Activated gamma-delta T cell treated with anti-CD3 and anti-CD28 coated beads, Interleukin-2, amount 50 U/mL, for 16 hours (primary cell): ENCODE measurements at places on chromosomes 12 and 14.

- no peak for DNase-seq
Observed at GRCh38 chr12:23540572-23540971, 408.9 kb downstream of the SOX5 start.

- DNase-seq: no peak
Observed at GRCh38 chr12:22083167-22083566, 37.1 kb downstream of the CMAS start.

GRCh38 chr14:55600784-55601561 is 21.0 kb downstream of the KTN1 start:
- no peak for DNase-seq

DNA sequence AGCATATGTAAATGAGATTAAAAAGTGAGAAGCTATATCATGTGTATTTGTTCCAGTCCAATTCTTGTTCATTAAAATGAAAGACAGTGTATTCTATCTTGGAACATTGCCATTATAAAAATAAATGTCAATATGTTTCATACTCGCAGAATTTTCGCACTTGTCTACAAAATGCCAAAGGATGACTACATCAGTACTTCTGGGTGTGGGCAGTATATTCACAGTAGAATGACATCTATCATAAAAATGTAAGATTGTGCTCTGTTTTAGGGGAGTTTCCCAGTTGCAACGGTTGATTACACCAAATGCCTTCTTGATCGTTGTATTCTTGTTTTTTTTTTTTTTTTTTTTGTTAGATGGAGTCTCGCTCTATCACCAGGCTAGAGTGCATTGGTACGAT is 292.3 kb upstream of the E2F7 start:
- no peak for DNase-seq

GRCh38 chr12:50132505-50133135 is 20.6 kb downstream of the COX14 start:
- DNase-seq: no peak

DNA sequence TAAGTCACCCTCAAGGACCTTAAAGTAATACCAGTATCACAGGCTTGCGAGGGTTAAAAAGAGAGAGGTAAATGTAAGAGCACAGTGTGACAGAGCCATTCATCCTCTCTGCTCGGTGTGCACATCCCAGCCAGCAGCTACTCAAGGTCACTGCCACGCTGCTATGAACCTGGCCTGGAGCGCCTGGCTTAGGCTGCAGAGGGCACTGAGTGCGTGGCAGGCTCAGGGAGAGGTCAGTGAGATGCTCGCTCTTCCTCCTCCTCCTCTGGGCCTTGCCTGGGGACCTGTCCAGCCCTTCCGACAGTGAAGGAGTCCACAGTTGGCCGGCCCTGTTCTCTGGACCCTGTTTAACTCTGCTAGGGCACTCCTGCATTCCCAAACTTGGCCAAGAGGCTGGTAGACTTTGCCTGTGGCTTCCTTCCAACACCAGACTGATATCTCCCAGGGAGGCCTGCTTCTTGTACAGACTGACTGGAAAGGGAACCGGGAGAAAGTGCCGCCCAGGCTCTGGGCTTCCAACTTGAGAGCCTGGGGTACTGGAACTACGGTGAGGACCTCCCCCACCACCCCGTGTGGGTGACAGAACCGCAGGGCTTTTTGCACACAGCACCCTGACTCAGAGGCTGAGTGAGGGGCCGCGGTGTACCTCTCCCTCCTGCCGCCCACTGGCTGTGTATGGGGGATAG is 62.6 kb upstream of the CORO1C start:
- DNase-seq: no peak
